Activated CD8-positive, alpha-beta memory T cell treated with anti-CD3 and anti-CD28 coated beads for 24 hours (primary cell): ENCODE measurements at places on chromosomes 11 and 22.

- DNase-seq = no peak
These were observed 189.0 kb upstream of the NARS2 start for GRCh38 chr11:78763664-78764063.

- no peak for DNase-seq
These were observed 35.9 kb downstream of the KCNQ1OT1 start for GRCh38 chr11:2663915-2664314.

GRCh38 chr11:69292221-69292648 is 1.7 kb upstream of the MYEOV start:
- DNase-seq = peak; percentile 84

DNA sequence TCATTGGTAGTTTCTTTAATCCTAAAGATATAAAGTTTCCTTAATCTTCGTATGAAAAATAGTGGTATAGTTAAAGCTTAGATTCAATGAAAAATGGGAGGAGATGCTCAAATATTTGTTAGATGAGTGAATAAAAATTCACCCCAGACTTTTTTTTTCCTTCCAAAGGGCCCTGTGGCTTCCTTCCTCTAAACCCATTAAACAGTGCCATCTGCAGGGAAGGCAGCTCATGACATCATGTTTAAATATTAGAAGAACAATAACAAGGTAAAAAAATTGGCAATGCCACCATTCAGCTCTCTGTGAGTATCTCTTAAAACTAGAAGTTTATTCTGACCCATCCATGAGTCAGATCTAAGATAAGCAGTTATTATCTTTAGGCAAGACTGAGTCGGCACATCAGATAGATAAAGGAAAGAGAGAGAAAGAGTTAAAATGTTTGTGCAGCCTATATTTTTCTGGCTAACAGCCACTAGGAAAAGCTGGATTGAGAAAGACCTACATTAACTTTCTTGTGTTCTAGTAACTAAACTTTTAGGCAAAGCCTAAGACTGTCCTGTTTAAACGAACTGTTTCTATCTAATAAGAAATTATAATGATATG is 19.1 kb upstream of the OOSP1 start:
- no peak for DNase-seq

GRCh38 chr22:46958191-46958590 is 195.7 kb downstream of the TBC1D22A start:
- no peak for DNase-seq

DNA sequence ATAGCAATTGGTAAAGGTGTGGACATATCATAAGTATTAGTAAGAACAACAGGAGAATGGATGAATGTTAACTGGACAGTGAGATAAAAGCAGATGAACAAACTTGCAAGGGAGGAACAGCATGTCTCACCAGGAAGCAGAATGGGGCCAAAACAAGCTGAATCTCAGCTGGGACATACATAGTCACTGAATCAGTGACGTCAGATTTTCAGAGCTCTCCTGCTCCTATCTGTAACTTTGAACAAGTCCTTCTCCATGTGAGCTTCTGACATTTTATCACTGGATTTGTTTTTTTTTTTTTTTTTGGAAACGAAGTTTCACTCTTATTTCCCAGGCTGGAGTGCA is 118.7 kb downstream of the BBOX1 start:
- DNase-seq = no peak

GRCh38 chr11:47667135-47667534 is 24.8 kb upstream of the MTCH2 start:
- DNase-seq = no peak

DNA sequence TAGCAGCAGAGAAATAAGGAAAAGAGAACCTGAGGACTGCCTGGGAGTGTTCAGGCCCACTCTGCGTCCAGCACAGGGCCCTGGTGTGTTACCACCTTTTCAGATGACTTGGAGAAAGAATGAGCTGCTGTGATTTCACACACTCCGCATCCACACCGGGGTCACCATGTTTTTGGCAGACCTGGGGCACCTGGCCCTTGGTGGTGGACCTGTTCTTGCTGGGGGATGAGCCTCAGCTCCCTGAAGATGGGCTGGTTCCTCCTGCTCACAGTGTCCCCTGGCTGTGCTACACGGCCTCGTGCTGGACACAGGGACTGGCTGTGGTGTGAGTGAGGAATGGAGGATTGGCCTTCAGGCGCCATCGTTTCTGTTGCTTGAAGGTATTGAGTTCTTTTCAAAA is 1381.4 kb downstream of the TBC1D22A start:
- no peak for DNase-seq

- DNase-seq = no peak
These were observed 18.4 kb downstream of the LRP5 start for GRCh38 chr11:68330700-68331337.

GRCh38 chr11:92867913-92868619 is 101.4 kb upstream of the MTNR1B start:
- no peak for DNase-seq

- no peak for DNase-seq
These were observed 18.5 kb downstream of the FIBIN start for GRCh38 chr11:27012234-27012921.

- DNase-seq = no peak
These were observed 704.1 kb downstream of the LUZP2 start for GRCh38 chr11:25200925-25201324.

DNA sequence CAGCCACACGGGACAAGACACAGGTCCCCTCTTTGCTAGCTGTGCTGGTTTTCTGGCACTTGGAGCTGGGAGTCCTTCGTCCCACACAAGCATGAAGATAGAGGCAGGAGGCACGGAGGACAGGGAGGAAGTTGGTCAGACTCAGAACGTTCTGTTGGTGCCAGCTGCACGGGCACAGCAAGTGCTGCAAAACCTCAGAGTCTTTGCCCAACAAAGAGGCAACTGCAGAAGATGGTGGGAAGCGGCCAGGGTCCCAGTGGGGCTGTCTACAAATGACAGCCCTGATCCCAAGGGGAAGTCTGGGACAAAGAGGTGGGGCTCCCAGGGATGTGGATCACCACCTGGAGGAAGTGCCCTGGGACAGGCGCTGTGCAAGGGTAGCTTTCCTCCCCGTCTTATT is 9.4 kb upstream of the OSM start:
- no peak for DNase-seq

DNA sequence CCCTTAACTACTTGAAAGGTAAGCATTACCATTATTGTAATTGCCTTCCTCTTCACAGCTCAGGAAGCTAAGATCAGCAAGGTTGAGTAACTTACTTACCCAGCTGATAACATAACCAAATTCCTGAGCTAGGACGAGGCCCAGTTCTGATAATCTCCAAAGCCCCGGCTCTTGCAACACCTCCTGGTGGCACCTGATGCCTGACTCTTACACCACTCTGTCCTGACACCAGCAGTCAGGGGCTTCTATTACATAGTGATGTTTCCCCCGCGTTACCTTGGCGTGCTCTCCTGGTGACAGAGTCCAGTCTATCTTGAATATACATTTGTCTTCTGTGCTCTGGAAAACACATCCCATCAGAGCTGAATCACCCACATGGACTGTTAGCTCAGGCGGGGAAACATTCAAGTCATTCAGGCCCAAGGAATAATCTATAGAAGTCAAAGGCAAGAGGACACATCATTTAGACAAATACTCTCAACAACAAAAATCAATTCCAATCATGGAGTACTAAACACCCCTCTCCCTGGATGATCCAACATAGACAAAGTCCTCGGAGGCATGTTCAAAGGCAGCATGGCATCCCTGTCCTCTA is 12.6 kb downstream of the JAML start:
- DNase-seq = peak; percentile 56

DNA sequence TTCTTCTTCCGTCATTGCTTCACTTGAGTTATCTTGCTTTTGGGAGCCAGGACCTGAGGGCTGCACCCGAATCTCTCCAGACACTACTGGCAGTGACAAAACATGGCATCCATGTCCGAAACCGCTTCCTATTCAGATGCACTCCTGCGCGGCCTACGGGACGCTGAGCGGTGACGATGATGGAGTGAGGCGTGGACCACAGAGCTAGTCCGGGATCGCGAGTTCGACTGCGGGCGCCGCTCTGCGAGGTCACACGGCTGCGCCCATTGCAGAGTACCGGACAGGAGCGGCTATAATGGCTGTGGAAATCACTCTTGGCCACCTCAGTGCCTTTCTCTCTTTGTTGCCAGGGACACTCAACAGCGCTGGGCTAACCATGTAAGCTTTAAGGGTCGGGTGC is 453.8 kb upstream of the CNTN5 start:
- DNase-seq = no peak

DNA sequence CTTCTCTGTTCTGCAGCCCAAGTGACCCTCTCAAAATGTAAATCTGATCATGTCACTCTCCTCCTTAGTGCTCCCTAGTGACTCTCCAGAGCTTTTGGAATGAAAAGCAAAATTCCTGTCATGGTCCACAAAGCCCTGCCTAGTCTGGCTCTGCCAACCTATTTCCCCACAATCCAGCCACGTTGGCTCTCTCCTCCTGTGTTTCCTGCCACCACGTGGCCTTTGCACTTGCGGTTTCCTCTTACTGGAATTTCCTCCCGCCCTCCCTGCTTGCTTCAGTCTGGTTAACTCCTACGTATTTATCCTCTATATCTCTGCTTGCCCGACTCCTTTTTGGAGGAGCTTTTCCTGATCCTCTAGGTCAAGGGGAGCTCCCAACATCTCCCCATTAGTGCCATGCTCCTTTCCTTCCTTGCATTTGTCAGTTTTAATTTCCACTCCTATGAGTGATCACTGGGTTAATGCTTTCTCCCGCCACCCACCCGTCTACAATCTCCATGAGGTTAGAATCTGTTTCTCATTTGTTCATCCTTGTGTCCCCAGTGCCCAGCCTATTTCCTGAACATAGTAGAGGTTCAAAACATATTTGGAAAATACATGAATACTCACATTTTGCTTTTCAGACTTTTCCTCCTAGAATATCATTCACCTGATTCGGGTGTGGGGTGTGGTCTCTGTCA is 11.5 kb downstream of the NNMT start:
- DNase-seq = no peak

DNA sequence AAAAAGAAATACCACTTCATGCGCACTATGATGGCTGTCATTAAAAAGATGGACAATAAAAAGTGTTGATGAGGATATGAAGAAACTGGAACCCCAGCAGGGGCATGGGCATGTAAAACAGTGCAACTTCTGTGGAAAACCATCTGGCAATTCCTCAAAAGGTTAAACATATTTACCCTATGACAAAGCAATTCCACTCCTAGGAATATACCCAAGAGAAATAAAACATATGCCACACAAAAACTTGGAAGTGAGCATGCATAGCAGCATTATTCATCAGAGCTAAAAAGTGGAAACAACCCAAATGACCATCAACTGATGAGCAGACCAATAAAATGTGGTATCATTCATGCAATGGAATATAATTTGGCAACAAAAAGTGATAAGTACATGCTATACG is 50.1 kb downstream of the LRRC32 start:
- no peak for DNase-seq

- DNase-seq = no peak
These were observed 24.3 kb downstream of the KLHL22 start for GRCh38 chr22:20471126-20471833.

DNA sequence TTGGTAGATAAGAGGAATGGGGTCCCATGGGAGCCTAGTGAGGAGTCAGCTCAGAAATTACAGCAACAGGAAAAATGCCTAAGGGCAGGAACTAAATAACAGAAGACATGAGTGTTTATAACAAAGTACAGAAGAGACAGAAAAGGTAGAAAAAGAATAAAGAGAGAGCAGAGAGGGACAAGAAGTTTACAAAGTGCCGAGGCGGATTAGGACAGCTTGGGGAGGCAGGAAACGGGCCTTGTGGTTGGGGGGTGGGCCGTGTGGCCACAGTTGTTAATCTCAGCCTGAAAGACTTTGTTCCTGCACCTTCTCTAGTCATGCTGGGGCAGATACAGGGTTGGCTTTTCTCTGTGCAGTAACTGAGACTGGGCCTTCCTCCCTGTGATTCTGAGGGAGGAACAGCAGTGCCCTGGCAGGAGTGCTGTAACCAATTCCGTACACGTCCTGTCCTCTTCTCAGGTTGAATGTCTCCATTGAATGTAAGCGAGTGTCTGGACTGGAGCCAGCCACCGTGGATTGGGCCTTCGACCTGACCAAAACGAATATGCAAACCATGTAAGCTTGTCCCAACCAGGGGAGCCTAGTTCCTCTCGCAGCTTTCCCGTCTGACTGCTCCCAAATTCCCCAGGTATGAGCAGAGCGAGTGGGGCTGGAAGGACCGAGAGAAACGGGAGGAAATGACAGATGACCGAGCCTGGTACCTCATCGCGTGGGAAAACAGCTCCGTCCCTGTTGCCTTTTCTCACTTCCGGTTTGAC is 13.2 kb downstream of the NAA40 start:
- peak; percentile 69 for DNase-seq

DNA sequence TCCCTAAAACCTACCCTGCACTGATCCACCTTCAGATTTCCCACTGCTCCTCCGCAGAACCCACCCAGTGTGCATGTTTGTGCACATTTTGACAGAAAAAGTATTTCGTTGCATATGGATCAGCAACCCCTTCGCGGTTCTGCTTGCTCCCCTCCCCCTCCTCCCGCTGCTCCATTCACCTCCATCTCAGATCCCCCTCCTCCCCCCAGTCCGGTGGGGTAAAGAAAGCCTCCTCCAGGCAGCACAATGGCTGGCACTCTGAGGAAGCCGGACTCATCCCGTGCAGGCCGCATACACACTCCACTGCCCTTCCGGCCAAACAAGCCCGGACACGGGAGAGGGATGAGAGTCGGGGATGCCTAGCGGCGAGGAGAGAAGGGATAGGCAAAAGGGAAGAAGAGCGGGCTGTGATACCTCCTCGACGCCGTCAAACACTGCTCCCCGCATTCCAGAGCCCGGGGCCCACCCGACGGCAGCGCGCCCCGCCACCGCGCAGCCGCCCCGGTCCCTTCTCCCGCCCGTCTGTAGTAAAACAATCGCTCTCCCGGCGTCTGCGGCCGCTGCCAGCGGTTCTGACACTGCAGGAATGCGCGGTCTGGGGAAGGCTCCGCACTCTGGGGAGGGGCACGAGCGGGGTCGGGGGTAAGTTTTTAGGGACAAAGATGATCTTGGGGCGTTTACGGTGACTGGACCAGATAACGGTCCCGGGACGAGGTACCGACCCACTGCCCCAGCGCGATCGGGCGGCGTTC is 915 bp downstream of the FEZ1 start:
- DNase-seq = peak; percentile 69

DNA sequence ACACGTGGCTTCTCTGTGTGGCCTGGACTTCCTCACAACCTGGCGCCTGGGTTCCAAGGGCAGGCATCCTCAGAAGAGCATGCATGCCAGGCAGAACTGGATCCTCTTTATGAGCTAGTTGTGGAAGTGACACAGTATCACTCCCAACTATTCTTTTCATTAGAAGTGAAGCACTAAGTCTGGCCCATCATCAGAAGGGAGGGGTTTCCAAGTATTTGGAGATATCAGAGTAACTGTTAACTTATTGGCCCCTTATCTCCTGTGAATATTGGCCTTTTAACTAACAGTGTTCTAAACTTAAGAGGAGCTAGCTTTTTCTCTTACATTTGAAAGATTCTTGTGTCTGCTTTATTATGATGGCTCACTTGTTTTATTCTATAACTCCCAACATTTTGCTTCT is 35.5 kb downstream of the FDX1 start:
- no peak for DNase-seq

GRCh38 chr11:106061954-106062949 is 14.9 kb downstream of the KBTBD3 start:
- no peak for DNase-seq
